ENCODE measurements at places on chromosomes 2 and 18.

DNA sequence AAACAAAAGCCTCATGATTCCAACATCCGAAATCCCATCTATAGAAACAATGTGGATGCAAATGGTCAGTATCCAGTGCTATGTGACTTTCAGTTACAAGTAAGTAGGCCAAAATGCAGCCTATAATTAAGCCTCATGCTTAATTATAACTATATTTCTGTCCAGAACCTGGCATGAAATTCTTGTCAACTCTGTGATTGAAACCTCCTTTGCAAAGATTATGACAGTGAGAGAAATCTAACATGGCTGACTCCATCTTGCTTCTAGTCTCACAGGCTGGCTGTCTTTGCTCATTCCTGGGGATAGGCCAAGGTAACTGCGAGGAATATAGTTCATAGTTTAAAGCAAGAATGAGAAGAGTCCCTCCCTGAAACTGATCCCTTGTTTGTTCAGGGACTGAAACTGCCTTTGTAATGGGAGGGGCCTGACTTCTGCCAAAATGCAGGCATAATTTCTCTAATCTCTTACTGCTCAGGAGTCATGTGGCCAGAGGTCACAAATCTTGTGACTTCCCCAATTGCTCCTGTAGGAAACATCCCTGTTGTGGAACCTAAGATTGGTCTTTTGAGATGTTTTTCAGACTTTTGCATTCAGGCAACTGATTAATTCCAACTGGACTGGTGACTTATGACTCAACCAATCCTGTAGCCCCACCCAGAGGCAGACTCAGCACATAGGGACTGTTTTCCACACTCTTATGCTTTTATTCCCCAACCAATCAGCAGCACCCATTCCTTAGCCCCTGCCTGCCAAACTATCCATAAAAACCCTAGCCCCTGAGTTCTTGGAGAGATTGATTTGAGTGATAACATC is 84.5 kb upstream of the TLK1 start:
- peak; percentile 55 for DNase-seq

DNA sequence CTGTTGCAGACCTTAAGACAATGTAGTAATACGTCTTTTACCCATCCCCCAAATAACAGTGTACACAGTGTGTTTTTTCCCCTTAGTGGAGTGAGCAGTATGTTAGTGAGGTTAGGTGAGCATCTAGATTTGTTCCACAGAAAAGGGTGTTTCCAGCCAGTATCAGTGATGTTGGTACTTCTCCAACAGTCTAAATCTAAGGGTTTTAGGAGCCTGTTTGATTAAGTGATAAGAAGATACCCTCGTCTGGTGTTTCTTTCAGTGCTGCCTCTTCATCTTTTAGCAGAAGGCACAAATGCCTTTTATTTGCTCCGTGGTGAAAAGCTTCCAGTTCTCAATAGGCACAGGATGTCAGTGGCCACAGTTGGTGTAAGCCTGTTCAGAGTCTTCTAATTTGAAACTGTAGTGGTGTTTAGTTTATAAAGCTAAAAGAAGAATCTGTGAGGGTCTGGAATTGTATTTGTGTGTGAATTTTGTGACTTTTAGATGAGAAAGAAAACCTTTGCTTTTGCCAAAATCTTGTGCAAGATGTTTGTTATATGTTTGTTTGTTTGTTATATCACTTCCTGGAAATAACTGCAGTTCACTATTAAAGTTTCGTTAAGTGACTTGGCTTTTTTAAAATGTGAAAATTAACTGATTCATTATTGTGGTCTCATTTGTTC is 71.2 kb downstream of the MAP4K4 start:
- DNase-seq, result no peak

DNA sequence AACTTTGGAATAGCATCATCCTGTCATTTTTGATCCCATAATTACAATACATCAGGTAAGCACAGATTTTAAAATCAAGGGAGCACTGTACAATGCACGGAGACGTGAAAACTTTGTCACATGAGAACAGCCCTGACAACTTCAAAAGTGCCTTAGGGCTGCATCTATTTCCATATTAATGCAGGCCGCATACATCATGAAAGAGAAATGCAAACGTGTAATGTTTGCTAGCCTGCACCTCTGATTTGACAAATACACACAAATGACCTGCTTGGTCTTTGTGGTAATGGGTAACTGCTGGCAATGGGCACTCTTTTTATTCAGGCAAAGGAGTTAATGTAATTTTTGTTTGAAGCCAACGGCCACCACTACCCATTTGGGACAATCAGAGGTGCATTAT is 202.0 kb upstream of the EPHA4 start:
- no peak for DNase-seq

DNA sequence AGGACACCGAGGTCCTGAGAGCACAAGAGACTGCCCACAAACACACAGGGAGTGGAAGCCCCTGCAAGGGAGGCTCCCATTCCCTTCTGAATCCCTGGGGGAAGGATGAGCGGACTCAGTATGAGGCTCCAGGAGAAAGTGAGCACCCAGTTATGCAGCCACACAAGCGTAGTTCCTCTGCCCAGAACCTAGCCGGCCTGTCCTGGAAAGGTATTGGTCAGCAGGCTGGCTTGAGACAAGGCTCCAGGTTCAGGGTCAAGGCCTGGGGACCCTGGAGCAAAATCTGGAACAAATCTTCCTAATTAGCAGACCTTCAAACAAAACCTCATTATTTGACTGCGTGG is 1.2 kb upstream of the CAPG start:
- DNase-seq, result no peak

DNA sequence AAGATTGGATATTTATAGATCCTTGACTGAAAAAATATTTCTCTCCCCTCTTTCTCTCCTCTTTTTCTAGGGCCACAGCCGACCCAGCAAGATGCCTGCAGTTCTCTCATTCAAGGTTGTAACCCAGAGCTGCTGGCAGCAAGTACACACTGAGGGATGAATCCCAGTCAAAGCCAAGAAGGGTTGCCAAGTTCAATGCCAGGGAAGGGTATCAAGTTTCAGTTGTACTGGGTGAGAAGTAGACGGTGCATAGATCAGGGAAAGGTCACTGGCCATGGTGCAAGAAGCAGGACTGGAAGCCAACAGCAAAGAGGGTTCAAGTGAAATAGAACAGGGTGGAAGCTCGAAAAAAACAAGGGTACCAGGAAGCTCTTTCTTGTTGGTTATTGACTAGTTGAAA is 170.2 kb downstream of the NRP2 start:
- no peak for DNase-seq

DNA sequence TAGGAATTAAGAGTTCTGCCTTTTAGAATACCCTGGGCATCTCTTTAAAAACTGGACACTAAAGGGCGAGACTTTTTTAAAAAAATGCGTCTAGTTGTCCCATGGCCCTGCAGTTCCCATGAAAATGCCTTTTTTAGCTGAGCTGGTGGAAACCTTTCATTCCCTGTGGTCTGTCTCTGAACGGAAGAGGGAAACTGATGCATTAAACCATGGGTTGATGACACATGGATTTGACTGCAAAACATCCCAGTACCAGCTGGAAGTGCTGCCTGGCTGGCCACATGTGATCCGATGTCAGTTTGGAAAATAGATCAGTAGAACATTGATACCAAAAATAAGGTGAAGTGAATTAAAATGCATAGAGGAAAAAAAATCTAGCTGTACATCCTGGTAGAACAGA is 129.2 kb downstream of the MYO1B start:
- DNase-seq, result no peak

- no peak for DNase-seq
Measured at GRCh38 chr2:164777847-164778461, 63.7 kb downstream of the COBLL1 start.

DNA sequence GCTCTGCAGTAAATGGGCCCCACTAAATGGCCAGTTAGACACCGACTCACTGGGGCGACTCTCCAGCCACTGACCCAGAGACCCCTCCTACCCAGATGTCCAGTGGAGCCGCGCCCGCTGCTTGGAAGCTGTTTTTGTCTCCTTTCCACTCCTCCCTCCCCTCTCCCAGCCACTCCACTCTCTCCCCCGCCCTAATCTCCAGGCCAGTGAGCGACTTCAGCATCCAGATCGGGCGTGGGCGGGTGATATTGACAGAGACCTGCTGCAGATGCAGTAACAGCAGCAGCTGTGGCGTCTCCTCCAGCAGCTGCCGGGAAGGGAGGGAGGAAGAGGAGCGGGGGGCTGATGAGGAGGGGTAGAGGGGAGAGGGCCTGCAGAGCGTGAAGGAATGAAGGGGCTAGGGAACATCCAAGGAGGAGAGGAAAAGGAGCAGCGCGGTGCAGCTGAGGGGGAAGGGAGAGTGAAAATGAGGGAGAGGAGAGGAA is at the start of gene SCN7A:
Gene SCN7A (minus strand): TSS at position 110 of the 485 bp plus-strand sequence. CDS start 16,553 bp downstream, outside the sequence.
- DNase-seq, result peak; percentile 47

DNA sequence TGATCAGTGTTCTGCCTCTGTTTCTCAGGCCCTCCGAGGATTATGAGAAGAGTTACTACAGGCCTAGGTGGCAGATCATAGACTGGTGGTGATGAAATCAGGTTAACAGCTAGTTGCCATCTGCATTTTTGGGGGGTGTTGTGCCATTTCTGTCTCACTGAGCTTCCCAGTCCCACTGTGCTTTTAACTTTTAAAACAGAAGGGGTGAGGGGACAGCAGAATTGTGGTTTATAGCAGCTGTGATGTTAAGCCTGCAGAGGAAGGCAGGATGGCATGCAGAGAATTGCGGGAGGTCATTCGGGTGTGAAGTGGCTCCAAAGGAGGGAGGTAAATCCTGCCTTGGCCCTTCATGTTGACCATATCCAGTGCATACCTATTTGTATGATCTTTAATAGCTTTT is 5.0 kb downstream of the CAB39 start:
- no peak for DNase-seq

DNA sequence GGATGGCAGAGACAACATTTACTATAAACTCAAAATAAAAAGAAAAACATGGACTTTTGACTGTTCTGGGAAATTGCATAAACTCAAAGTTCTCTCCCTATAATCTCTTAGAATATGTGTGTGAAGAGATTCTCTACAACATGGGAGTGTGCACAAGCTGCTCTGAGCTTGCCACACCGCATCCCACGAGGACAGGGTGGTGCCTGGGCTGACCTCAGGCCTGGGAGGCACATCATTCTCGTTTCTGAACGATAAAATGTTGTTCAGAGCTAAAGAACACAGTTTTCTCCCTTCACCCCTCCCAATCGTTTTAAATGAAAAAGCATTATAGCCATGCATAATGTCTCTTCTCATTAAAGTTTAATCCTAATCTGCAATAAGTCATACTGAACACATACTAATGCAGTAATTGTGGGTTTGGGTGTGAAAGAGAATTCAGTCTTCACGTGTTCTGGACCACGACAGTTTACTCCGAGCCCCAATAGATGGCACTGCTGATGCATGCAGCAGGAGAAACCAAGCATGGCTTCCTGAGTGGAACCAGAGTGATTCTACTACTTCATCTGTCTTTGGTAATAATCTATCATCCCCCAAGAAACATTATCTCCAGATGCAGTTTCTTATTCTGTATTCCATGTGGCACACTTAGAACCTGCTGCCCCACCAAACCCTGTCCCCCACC is 46.9 kb upstream of the LAMA1 start:
- no peak for DNase-seq

DNA sequence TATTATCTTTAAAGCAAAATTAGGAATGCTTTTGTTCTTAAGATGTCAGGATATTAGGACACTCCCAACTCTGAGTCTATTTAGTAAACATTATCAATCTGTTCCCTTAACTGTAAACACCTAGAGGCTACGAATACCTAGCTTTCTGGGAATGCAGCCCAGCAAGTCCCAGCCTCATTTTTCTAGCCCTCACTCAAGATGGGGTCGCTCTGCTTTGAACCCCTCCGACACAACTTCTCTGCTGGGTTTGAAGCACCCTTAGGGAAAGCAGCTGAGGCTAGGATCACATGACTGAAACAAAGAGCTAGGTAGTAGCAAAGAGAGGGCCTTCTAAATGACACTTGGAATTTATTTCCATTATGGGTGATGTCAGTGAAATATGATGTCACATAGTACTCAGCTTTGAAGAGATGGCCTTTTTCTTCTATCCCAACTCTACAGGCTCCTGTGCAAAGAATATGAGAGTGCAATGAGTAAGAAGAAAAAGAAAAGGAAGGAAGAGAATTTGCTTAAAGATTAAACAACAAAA is 114.7 kb downstream of the CSRNP3 start:
- DNase-seq, result no peak

DNA sequence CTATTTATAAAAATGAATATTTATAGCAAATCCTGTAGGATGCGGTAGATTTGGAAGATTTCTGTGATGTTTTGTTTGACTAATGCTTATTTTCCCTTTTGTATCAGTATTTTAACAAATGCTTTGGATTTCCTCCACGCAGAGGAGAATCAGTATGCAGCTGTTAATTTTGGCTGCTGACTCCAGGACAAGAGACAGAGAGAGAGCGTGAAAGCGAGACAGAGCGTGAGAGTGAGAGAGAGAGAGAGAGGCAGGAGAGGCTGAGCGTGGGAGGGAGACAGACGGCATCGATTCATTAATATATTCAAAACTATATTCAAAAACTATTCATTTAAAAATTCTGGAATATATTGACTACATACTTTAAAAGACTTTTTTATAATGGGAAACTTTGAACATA is 62.5 kb downstream of the RRM2 start:
- DNase-seq, result no peak

DNA sequence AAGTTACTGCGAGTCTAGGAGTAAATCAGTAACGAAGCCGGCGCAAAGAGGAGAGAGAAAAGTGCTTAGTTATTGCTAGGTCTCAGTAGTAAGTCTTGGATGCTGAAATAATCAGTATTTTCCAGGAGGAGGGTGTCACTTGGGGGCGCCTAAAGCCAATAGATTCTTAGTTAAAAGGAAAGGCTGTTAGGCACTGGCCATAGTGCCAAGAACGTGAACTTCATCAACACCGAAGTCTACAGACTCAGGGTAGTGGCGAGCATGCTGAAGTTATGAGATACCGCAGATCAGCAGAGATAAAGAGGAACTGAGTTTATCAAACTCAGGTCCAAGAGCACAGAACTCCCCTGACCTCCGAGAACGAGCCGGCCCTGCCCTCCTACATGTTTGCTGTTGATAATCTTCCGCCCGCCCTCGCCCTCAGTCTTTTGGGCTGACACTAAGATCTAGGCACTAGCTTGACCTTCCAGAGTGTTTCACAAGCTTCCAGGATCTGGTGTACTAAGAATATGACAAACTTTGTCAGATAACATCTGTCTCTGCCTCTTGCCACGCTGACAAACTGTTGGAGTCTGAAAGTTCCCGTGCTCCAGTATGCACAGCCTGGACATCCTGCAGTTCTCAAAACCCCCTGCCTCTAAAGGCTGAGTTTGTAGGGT is 49.2 kb downstream of the CYB5A start:
- no peak for DNase-seq

GRCh38 chr2:40488927-40489677 is 37.2 kb upstream of the SLC8A1 start:
- DNase-seq, result peak; percentile 32

GRCh38 chr2:121240436-121240835 is 44.6 kb downstream of the TFCP2L1 start:
- DNase-seq, result no peak

GRCh38 chr2:36611316-36611990 is 13.5 kb upstream of the FEZ2 start:
- no peak for DNase-seq

- DNase-seq, result no peak
Measured at GRCh38 chr2:130827502-130828251, 9.0 kb upstream of the ARHGEF4 start.
